Kidney tubule cell (primary cell): ENCODE measurements at places on chromosomes 7 and 10.

GRCh38 chr10:90621577-90621976, 236.3 kb downstream of the HTR7 start:
- no peak for DNase-seq

GRCh38 chr10:78462726-78463228, 429.1 kb downstream of the RPS24 start:
- no peak for DNase-seq

DNA sequence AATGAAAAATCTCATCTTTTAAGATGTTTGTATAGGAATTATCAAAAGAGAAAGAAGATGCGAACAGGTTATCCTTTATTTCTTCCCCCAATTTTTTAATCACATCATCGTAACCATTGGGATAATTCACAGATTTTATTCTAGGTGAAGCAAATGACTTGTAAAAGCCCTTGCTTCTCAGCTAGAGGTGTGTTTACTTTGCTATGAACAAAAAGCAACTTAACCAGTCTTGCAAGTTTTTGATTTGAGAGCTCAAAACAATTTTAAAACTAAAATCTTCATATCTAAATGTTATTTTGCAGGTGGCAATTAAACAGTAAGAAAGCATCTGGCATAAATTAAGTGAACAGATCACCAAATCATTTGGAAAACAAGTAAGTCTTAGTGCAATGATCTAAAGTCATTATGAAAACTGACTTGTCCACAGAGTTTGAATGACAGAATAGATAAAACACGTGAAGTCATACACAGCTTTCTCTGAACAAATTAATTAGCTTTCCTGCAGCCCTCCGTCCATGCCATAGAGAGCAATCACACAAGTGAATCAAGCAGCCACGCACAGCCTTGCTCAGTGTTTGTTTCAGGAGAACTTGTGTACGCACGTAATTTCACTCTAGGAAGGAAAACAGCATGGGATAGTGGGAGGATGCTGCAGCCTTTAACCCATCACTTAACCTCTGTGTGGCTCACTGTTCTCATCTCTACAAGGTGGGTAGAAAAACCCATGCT, 85.0 kb upstream of the ZNF800 start:
- no peak for DNase-seq

GRCh38 chr7:120272261-120272660, 714 bp upstream of the KCND2 start:
- peak; percentile 62 for DNase-seq

GRCh38 chr7:132773527-132773956, 197.3 kb upstream of the PLXNA4 start:
- DNase-seq = no peak

DNA sequence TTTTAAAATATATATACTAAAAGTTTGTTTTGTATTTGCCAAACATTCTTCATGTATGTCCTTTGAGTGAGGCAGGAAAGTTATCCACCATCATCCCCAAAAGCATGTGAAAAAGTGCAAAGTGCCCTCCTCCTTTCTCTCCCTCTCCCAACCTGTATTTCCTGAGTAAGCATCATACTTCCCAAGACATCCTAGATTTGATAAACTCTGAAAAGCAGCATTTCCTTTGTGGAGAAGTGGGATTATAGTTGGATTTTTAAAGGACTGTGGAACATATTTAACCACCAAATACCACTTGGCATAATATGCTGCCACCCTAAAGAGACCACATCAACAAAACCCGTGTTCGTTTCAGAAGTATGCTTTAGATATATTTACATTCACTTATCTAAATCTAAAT, 36.9 kb downstream of the NET1 start:
- DNase-seq = no peak

DNA sequence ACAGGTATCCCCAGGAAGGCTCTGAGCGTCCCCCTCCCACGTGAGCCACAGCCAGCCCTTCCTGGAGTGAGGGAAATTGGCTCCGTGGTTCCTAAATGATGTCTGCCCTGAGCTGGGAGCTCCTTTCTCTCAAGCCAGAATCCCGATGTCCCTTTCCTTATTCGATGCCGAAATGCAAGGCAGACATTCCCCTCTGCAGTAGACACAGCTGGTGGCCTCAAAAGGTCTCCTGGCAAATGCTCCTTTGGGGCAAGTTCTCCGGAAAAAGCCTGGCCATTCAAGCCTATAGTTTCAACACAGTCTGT, 98.9 kb downstream of the HIP1 start:
- DNase-seq = no peak

DNA sequence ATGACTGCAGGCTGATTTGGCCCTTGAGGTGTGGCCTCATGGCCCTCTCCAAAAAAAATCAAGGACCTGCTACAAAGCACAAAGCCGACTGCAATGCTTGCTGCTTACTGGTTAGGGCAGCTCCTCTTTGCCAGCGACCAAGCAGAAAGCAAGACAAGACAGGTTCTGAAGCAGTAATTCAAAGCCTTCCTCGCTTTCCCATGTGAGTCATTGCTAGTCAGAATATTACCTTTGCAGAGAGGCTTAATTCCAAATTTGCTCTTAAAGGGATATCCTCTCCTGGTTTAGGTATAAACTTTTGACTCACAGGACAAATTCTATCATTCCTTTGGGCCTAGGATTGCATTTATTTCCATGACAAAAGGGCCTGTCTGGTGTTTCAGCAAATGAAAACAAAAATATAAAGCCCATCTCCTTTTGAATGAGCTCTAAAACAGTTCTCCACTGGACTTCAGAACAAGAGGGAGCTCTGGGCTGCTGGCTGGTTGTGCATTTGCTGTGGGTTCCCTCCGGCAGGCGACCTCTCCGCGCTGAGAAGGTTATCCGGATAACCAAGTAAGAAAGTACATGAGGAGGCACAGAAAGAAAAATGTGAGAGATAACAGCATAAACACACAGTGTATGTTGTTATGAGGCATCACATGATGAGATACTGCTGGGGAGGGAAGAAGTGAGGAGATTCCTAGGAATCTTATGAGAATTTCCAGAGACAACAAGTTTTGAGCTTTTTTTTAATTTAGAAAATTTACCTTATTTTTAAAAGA, 90.8 kb downstream of the EGFR start:
- DNase-seq = peak; percentile 79
